Left hindlimb (tissue), 1 donor: ENCODE measurements at places on chromosomes 3 and 15.

- no peak for DNase-seq
These were observed 481.4 kb upstream of the LMCD1 start for GRCh38 chr3:8020047-8020841.

DNA sequence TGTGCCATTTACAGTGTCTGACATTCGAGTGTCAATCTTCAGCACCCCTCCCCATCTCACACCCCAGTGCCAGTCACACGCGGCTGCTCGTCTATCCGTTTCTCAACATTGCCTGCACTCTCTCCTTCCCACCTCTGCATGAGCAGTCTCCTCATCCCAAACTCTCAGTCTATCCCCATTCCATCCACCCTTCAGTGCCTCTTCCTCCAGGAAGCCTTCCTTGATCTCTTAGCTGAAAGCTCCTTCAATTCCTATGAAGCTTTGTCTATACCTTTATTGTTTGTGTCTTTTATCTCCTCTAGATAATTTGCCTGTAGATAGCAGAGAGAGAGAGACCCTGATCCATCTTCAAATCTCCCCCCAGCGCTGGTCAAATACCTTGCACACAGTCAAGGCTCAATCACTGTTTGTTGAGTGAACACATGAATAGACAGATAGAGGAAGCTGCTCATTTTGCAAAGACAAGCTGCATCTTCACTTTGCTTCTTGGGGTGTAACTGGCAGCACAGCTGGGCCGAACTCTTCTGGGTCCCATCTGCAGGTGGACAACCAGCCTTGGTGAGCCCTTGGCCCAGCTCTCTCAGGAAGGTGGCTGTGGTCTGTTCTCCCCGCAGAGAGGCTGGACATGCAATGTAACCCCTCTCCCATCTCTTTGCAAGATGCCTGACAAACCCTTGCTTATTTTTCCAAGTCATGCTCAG, 52.8 kb downstream of the ITGA11 start:
- no peak for DNase-seq

GRCh38 chr15:74289671-74290070, 53.5 kb downstream of the CCDC33 start:
- no peak for DNase-seq

DNA sequence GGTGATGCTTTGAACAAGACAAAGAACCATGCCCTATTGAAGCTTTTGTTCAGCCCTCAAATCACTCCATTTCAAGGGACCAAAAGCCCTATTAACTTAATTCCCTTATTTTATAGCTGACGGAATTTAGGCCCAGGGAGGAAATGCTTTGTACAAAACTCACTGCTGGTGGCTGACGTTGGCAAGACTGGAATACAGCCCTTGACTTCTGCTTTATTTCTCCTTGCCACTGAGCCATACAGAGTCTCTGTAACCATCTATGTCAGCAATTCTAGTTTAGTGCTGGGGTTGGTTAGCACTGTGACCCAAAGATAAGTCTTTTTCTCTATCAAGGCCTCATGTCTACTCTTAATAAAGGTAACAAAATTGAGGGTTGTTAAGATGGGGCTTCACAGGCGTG, 316.1 kb upstream of the TPRG1 start:
- no peak for DNase-seq

GRCh38 chr15:49847423-49848281, 226.8 kb downstream of the DTWD1 start:
- no peak for DNase-seq

GRCh38 chr3:185988816-185989175, 51.0 kb upstream of the TRA2B start:
- no peak for DNase-seq

DNA sequence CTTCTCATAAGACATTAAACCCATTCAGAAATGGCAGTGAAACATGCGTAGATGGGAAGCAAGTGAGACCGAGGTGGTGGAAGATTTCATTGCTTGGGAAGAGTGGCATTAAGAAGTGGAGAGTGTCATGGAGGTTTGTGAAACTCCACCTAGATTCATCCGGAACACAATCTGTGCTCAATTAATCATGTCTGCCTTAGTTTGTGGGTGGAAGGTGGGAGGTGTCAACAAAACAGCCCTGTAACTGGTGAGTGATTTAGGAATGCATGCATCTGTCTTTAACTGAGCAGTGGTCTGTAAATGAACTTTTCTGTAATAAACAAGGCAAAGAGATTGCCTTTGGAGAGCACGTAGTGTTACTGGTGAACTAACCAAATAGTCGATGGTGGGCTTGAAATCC, 113.7 kb downstream of the WNT5A start:
- no peak for DNase-seq

- no peak for DNase-seq
These were observed 33.4 kb downstream of the LEKR1 start for GRCh38 chr3:156859578-156859977.

DNA sequence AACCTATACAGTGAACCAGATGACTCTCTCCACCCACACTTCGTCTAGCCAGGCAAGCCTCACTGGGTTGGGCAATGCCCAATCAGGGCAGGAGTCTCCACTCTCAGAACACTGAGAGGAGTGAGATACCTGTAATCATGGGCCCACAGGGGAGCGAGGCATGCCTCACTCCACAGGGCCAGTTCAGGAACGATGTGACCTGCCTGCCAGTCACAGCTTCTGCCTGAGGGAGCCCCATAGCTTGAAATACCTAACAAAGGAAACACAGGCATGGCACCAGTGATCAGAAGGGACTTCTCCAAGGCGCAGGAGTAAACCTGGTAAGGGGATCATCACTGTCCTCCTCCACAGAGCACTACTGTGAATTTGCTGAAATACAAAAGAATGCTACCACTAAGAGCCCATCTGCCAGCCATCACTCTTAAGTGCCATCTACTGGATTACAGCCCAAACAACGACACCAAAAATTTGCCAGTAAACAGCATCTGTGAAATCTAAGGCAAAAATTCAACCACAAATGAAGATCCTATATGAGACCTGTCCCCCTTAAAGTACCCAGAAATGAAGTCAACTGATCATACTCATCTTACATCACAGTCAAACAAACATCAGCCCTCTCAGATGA, 689.9 kb upstream of the SEMA6D start:
- DNase-seq, result no peak

GRCh38 chr3:140315955-140316354, 361.9 kb upstream of the TRIM42 start:
- DNase-seq, result no peak

GRCh38 chr3:27354588-27355203, 14.5 kb downstream of the NEK10 start:
- DNase-seq, result no peak

DNA sequence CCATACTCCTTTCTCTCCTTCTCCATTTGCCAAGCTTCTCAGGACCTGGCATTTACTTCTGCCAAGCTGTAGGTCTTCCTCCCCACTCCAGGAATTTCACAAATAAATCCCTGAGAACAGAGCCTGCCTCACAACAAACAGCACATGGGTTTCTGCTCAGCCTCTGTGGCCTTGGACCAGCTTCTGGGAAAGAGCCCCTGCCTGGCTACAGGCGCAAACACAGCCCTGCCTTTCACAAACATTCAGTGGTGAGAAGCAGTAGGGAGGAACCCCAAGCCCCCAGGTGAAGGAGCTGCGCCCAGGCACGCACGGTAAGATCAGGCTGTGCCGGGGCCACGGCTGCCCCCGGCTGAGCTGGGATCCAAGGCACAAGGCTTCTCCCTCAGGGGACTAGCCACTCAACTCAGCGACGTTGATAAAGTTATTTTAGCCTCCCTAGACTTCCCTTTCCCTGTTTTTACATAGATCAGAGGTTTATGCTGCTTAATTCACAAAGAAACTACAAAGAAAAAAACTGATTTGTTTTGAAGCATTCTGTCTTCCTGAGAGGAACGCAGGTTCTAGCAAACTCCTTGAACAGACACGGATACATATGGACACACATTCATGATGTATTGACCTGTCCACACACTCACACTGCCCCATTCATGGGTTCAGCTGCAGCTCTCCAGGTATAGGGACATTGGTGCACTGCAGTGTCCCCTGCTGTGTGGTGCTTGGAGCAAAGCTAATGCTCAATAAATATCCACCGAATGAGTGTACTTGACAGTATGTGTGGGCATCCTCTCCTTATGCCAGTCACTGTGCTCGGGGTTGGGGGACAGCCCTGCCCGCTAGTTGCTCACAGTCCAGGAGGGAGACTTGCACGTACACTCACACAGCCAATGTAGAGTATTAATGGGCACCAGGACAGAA, 25.4 kb downstream of the HES1 start:
- DNase-seq, result peak; percentile 61

DNA sequence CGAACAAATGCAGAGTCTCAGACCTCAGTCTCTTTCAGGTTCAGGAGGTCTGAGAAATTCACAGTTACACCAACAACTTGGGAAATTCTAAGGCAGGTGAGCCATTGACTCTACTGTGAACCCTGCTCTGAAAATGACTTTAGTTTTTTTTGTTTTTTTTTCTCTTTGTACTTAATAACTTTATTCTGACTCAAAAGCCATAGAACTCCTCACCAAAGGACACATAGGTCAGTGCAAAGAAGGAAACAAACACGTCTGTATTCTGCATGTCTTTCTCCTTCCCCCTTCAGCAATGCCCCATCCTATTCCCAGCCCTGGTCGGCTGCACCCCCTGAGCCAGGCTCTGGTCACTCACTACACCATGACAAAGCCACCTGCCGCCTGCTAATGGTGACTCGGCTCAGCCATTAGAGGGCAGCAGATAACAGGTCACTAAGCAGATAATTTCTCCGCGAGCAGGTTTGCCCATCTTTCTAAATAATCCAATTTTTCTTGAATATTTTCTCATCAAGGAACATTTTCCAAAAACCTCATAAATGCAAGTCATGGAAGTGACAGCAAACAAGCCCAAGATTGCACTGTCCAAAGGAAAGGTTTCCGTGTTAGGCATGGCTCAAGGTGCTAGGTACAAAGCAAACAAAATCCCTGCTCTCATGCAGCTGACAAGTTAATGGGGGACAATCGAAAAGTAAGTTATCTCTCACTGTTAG, 37.7 kb downstream of the TM4SF4 start:
- DNase-seq, result peak; percentile 71

DNA sequence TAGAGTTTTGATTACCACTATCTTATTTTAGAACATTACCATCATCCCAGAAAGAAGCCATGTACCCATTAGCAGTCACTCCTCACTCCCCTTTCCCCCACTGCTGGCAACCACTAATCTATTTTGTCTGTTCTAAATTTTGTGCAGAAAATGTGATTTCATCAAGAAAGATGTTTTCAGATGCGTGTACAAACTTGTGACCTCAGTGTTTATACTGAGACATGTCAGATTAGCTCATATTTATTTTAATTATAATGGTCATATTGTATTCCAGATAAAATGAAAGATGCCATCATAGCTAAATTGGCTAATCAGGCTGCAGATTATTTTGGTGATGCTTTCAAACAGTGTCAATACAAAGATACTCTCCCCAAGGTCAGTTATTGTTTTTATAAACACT, 27.8 kb downstream of the PDCD6IP start:
- DNase-seq, result no peak

DNA sequence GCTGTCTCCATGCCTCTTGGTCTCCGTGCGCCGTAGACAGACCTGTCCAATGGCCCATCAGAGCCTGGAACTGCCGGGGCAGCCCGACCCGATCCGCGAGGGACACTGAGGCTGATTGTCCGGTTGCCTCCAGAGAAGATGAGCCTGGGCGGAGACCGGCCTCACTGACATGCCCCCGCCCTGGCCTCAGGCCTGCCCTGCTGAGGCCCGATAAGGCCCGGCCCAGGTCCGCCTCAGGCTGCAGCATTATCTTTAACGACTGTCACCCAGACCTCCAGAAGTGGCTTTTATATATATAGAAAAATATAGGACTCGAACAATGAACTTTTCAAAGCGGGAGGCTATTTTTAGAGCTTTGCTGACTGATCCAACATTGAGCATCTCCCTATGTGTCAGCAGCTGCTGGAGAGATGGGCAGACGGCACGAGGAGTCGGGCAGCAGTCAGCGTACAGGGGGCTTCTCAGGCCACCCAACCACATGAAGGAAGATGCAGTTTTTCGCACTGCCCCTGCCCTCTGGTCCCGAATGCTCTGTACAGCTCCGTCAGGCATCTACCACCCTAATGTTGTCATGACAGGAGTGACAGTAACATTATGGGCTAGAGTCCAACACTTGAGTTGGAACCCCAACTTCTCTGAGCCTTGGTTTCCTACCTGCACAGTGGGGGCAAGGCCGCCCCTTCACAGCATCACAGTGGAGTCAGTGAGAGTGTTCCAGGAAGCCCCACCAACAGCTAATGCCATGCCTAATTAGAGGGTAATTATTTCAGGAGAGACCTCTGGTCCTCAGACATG, 112.0 kb upstream of the RPL32 start:
- no peak for DNase-seq

GRCh38 chr3:117537949-117538348, 828.4 kb downstream of the TUSC7 start:
- DNase-seq, result no peak

GRCh38 chr3:43907508-43907858, 216.7 kb downstream of the ABHD5 start:
- no peak for DNase-seq

- no peak for DNase-seq
These were observed 198.7 kb upstream of the TBC1D5 start for GRCh38 chr3:17941152-17941551.

GRCh38 chr3:53628536-53629401, 134.4 kb downstream of the CACNA1D start:
- DNase-seq, result no peak

DNA sequence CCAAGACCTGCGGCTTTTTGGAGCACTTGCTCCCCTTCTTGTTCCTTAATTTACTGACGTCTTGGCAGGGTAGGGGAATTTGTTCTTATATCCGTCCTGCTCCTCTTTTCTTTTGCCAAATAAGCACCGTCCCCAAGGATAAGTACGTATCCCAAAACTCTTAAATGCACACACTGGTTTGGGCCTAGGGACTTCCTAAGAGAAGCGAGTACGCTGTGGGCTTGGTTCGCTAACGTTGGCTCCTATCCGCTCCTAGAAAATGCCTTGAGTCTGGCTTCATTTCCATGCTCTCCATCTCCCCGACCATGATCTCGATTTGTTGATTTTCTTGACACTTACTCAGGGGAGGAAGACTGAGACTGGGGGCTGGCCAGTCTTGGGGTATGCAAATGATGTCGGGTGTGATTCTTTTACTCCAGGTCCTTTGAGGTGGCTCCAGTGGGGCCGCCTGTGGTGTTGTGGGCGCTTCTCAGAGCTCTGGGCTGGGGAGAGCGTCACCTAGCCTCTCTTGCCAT, 1.3 kb downstream of the MYRIP start:
- no peak for DNase-seq

- no peak for DNase-seq
These were observed 90.5 kb downstream of the LRRC28 start for GRCh38 chr15:99341786-99342185.

DNA sequence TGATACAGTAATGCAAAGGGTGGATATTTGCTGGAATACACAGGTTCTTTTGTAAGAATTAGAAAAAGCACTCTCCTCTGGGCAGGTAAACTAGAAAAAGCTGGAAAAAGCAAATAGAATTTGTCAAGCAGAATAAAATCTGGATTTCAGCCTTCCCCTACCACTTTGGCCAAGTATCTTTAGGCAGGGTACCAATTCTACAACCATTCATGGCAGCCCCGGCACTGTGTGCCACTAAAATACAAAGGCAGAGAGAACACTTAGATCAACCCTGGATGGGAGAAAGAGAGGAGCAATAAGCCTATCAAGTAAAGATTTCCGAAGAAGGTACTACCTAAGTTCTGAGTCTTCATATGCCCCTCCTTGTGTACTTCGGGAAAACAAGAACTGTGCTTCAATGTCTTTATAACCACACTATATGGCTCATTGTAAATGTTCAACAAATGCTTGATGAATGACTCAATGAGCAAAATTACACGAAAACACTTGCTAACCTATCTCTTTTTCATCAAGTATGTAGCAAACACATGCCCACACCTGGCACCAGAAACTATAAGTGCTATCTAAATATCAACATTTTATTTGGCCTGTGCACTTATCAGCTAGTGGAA, 20.8 kb downstream of the STAG1 start:
- DNase-seq, result no peak

- DNase-seq, result no peak
These were observed 11.3 kb downstream of the TMEM266 start for GRCh38 chr15:76070921-76071635.
